ENCODE measurements at places on chromosomes 5 and 9.

DNA sequence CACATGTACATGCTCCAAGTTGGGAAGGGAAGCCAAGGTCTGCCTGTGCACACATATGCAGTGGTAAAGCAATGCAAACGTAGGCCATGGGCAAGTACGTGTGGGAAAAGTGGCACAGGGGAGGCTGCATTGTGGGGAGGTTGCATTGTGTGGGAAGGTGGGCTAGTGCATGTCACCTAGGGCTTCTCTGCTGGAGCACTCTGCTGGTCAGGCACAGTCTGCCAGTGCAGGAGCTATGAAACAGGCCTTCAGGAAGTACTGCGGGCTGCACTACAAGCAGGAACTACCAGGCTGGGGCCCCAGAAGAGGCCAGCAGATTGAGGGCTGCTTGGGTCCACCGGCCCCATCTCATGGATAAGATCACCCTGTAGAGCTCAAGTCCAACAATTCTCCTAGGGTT lies 1694.6 kb upstream of the CDH6 start:
- DNase-seq = no peak

- no peak for DNase-seq
Measured at GRCh38 chr5:174877987-174878386, 153.6 kb downstream of the MSX2 start.

DNA sequence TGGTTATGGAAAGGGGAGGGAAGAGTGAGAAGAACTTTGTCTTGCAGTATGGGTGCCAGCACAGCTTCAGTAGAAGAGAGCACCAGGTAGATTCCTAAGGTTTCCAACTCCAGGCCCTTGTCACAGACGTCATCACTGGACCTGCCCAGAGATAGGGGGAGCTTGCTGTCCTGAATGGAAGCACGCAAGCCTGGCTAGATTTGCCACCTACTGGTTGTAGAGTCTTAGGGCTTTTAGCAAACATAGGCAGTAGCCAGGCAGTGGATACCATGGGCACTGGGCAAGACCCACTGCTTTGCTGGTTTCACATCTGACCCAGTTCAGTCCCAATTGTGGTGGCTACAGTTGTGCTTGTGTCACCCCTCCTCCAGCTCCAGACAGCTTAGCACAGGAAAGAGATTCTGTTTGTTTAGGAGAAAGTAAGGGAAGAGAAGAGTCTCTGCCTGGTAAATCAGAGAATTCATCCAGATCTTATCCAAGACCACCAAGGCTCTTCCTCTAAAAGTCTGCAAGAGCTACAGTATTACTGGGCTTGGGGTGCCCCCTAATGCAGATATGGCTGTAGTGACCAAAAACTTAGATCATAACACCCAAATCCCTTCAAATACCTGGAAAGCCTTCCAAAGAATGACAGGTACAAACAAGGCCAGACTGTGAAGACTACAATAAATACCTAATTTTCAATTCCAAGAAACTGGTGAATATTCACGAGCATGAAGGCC lies 158.9 kb downstream of the HINT1 start:
- no peak for DNase-seq

DNA sequence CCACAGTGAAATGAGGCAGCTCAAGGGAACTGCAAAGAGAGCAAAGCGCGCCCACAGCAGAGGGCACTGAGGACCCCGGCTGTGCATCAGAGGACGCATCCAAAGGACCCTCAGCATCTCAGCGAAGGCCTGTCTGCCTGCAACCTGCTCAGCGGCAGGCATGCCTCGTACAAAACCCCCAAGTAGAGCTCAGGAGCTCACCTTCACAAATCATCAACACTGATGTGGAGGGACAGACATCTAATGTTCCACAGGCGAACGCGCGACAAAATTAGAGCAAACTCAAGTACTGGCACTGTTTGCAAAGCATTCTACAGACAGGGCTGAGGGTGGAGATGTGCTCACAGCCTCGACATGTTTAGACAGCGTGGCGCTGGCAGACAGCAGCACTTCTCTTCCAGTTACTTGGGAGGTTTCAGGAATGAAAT lies 81.0 kb downstream of the DCP2 start:
- DNase-seq = no peak

- DNase-seq = no peak
Measured at GRCh38 chr5:181222630-181223057, 437 bp upstream of the TRIM41 start.

- DNase-seq = no peak
Measured at GRCh38 chr5:72845889-72846288, 29.4 kb downstream of the TNPO1 start.

- DNase-seq = no peak
Measured at GRCh38 chr5:68920888-68921287, 172.9 kb upstream of the SLC30A5 start.

- peak; percentile 97 for DNase-seq
Measured at GRCh38 chr5:139293507-139294373, at the start of gene MATR3. Gene MATR3 (plus strand): TSS chr5:139293740. CDS start chr5:139307416, 13,676 bp downstream.
